ENCODE measurements at places on chromosomes 7 and 10. TPM values are rescaled to one million over a fixed set of nuclear protein-coding genes. Genes with fewer than 3 reads are reported as not detected.

The CACNA2D1 gene
- not detected for total RNA-seq

The CC2D2B gene
- total RNA-seq: not detected

The SLC16A12 gene
- not detected for total RNA-seq

DNA sequence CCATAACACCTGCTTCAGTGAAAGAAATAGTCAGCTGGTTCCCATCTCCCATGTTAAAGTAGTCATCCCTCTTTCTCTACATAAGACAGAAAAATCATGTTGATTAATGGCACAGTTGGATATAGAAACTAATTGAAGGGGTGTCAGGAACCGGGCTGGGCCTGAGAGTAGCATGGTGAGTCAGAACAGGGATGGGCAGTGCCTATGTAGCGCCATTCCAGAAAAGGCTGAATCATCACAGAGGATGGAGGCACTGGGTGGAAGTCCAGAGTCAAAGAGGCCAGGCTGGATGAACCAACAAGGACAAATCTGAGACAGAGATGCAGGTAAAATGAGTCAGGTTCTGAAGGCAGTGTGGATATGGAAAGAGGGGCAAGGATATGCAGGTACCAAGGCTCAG lies 201.2 kb downstream of the LHFPL3 start:
- DNase-seq: no peak

- no peak for DNase-seq
Measured at GRCh38 chr7:46352004-46352954, 431.2 kb upstream of the IGFBP3 start.
